Temporal lobe (tissue), 4 donors: ENCODE measurements at places on chromosomes 7 and 10. TPM values are rescaled to one million over a fixed set of nuclear protein-coding genes. Genes with fewer than 3 reads are reported as not detected.

BLNK gene
- 0.25 TPM for total RNA-seq

CAMK1D gene
- 29.7 TPM for total RNA-seq

BTBD16 gene
- total RNA-seq = not detected

PLEKHS1 gene
- total RNA-seq = not detected

NUTM2D gene
- 7.9 TPM for total RNA-seq
